ENCODE measurements at places on chromosomes 13 and 19. TPM values are rescaled to one million over a fixed set of nuclear protein-coding genes. Genes with fewer than 3 reads are reported as not detected.

Gene ZNF382
- 10.0 TPM for total RNA-seq

Gene ZNF578
- total RNA-seq, result 4.1 TPM

Gene CNMD
- total RNA-seq, result not detected

Gene KASH5
- total RNA-seq, result not detected

Gene CGB2
- not detected for total RNA-seq

Gene FSD1
- 2.0 TPM for total RNA-seq

Gene CGB1
- not detected for total RNA-seq

Gene ZNF230
- 8.9 TPM for total RNA-seq

Gene TMEM59L
- total RNA-seq, result 0.28 TPM

Gene SPIB
- total RNA-seq, result 28.9 TPM

Gene FFAR3
- total RNA-seq, result 1.7 TPM

Gene TEX101
- total RNA-seq, result not detected

DNA sequence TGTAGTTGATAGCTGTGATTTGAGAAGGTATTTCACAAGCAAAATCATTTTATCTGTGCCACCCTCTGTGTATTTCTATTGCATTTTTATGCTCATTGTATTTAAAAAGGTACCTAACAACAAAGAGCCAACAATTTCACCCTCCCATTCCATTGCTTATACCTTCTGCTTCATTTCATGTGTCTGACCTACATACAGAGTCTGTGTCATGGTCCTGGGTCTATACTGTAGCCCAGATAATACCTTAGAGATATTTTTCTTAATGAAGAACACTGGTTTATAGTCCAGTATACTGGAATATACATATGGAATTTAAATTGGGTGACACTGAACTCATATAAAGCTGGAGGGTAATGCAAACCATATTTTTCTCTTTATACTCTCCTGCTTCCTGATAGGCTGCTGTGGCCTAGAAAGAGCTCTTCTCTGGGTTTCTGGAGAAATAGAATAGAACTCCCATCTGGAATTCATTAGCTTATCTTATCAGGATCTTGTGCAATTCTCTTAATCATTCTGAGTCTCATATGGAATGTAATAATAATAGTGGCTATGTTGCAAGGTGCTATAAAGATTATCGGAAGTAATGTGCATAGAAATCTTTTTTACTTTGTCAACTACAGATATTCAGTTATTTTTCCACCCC lies 31.8 kb upstream of the SPART start:
- DNase-seq, result no peak

DNA sequence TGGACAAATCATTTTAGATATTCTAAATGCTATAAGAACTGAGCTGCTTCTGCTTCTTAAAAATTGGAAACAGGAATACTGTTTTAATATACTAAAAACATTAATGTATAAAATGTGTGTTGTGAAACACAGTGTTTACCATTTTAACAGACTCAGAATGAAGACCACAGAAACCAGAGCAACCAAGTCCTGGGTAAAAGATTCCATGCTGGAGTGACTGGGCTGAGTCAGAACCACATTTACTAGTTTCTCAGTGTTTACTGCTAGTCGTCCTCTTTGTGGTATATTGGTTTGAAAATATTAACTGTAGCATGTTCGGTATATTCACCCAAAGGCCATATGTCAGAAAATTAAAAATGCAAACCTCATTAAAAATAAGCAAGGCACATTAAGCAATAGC lies 31.9 kb downstream of the ANKRD10 start:
- no peak for DNase-seq

DNA sequence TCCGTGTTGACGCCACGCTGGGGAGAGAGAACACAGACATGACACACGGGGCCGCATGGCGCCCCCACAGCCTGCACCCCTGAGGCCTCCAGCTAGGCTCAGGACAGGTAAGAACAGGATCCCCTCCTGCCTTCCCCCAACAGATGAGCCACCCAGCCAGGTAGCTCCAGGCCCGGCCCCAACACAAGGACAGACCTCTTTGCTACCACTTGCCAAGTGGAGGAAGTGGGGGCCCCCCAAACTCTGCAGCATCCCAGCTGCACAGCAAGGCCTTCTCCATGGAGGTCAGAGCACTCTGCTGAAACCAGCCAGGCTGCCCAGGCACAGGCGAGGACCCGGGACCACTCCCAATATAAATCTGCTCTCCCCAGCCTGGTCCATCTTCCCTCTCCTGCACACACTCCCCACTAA lies 31.5 kb downstream of the PEPD start:
- peak; percentile 69 for DNase-seq

DNA sequence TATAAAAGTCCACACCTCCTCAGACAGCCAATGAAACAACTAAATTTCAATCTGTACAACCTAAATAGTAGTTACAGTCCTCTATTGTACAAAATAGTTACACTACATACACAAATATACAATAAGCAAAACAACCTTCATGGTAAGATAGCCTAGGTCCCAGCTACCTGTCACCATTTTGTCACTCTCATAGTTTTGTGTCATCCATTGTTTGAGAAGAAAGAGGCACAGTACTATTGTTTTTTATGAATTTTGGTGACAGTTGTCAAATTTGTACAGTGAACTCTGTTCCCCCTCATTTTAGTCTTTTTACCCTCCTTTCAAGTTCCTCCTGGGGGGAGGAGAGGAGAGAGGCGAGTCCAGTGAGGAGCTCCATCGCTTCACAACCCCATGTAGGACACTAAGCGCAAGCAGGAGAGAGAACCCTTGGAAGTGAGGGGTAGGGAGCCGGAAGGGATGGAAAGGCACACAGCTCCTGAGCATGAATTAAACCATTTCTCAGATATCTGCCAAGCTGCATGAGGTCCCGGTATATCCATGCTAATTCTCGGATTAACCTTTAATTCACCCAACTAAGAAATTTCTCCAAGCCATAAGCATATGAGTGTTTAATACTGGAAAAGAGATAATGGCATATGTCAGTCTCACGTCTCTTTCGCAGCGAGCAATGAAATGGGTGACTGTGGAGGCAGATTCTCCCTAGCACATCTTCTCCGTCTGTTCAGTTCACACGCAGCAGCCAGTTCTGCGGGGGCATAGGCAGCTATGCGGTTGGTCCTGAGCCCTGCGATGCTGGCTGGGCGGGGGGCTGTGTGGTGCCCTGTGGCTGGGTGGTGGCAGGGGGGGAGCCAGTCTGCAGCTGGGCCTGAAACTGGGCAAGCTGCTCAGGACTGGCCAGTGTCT lies 60.5 kb downstream of the SERP2 start:
- DNase-seq, result peak; percentile 83

DNA sequence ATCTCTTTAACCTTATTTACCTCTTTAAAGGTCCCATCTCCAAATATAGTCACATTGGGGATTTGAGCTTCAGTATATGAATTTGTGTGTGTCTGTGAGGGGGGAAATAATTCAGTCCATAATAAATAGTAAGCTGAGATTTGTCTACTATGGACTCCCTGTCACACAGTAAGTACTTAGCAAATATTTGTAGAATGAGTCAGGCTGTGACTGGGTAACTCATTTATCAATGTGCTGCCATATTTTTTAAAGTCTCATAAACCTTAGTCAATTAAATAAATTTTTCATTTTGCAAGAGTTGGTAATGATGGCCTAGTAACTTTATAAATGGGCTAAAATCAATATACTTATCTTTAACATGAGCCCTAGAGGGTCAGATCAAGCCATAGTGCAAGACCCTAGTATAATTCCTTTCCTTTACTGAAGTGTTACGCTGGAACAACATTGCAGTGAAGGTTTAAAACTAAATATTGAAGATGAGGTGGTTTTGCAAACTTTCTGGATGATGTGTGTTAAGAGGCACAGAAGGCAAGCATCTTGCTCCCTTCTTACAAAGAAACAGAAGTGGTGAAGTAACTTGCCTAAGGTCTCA lies 305.1 kb downstream of the KCNRG start:
- DNase-seq, result no peak

- DNase-seq, result no peak
These were observed 97.1 kb upstream of the SPATA13 start for GRCh38 chr13:24063281-24063877.

- no peak for DNase-seq
These were observed 5.2 kb upstream of the BCAM start for GRCh38 chr19:44803442-44804428.

GRCh38 chr13:110869805-110870706 lies 44.8 kb downstream of the ANKRD10 start:
- peak; percentile 78 for DNase-seq

DNA sequence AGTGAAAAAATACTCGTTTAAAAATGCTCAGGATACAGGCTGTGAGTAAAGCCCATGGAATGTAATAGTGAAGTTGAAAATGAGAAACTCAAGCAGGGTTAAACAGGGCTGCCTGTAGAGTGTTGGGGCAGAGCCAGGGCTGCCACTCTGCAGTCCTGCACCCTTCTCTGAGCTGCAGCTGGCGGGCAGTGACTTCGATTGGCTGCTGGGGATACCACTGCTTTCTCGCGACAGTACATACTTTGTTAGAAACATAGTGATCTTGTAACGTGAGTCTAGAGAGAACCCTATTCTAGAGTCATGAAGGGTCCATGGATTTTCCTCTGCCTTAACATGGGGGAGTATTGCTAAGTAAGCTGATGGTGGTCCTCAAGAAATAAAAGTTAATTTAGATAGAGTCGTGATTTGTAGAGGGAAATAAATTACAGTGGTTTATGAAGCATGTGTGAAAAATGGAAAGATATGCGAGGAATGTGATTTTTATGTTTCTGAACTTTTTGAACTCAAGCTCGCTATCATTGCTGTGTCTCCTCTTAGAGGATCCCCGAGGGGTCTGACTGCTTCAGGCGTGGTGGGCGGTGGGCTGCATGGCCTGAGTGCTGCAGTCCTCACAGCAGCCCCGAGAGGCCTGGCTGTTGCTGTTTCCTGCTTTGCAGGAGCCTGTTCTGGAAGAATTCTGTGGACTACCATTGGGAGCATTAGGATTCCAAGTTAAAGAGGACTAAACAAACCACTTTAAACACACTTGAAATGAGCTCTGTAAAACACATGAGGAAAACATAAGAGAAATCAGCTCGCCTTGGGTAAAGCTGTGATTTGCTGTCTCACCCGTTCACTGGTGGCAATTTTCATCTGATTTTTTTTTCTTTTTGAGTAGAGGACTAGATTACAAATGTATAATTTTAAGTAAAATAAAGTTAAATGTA lies 95.7 kb downstream of the ARHGEF7 start:
- DNase-seq, result no peak

GRCh38 chr19:41323430-41324125 lies 13.6 kb downstream of the CCDC97 start:
- DNase-seq, result no peak

GRCh38 chr19:43132696-43133095 lies 50.2 kb upstream of the PSG2 start:
- DNase-seq, result no peak

DNA sequence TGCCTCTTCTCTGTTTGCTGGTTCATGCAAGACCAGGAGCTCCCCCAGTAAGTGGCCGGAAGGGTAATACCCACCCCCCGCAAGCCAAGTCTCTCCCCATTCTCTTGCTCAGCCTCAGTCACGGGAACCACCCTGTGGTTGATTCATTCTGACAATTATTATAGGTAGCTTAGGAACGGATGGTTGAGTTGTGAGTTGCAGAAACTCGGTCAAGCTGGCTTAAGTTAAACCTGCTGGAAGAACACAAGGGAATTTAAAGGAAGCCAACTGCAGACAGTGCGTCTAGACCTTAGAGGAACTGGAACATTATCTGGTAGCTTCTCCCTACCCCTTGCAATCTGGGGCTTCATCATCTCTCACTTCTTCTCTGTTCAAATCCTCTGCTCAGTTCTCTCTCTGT lies 8.9 kb downstream of the FPR1 start:
- no peak for DNase-seq

DNA sequence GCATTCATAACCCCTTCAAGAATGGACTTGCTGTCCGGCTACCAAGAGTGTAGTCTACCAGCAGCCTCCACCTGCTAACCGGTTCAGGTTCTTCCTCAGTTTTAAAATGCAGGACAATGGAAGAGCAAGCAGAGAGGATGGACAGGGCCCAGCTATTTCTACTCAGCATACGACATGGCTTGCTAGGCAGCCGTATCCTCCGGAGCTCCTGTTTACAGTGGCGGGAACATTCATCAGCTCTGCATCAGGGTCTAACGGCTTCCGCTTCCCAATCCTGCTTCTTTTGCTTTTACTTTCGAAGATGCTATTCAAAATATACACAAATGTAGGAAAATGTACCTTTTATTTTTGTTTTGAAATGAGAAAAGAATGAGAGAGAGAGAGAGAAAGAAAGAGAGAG lies 118.5 kb downstream of the TRPC4 start:
- DNase-seq, result no peak

DNA sequence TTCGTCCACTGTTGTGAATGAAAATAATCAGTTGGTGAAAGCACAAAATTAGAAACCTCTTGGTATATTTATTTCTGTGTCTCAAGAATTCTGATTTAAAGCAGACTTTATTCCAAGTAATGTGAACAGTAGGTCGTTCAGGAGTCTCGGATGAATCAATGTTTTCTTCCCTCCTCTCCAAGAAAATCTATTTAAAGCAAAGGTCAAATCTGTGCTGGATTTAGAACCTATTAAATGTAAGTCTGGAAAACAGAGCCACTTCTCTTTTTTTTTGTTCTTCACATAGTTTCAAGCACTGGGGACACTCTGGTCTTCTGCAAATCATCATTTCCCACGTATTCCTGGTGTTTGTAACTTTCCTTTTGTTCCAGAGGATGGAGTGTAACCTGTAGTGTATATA lies 312.7 kb downstream of the ATP8A2 start:
- no peak for DNase-seq

GRCh38 chr13:33571618-33572017 lies 246.3 kb upstream of the RFC3 start:
- DNase-seq, result no peak

- DNase-seq, result no peak
These were observed 7.7 kb downstream of the SLC5A5 start for GRCh38 chr19:17879466-17879865.

- no peak for DNase-seq
These were observed 16.1 kb downstream of the SBK2 start for GRCh38 chr19:55520691-55521292.

GRCh38 chr19:49439836-49440235 lies 1.5 kb downstream of the SLC17A7 start:
- no peak for DNase-seq

DNA sequence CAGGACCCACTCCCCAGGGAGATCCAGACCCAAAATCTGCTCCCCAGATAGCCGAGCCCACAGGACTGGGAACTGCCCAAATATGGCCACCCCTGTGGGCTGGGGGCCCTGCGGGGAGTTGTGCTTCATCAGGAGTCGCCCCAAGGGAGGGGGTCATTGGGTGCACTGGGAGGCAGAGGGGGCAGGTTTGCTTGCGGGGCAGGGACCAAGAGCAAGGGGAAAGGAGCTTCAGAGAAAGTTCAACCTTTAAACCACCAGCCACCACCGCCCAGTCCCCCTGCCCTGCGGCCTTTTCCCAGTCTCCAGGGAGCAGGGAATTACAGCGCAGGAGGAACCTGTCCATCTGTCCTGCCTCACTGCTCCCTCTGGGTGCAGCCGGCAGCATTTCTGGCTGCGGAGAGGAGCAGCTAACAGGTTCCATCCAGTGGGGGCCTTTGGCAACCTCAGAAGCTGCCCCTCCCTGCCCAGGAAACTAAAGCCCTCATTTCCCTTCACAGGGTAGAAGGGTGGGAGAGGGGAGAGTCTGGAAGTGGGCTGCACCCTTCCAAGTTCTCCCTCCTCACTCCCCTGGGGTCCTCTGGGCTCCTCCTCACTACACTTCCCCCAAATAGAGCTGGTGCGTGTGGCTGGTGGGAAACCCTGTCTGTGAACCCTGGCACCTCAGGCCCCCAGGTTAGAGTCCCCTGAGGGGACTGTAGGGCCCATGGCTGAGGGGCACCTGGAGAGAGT lies 13.8 kb upstream of the ASF1B start:
- DNase-seq, result no peak

Measured in spleen (tissue), 13 donors.